Fibroblast of skin of left biceps (primary cell): ENCODE measurements at places on chromosomes 5 and 9.

DNA sequence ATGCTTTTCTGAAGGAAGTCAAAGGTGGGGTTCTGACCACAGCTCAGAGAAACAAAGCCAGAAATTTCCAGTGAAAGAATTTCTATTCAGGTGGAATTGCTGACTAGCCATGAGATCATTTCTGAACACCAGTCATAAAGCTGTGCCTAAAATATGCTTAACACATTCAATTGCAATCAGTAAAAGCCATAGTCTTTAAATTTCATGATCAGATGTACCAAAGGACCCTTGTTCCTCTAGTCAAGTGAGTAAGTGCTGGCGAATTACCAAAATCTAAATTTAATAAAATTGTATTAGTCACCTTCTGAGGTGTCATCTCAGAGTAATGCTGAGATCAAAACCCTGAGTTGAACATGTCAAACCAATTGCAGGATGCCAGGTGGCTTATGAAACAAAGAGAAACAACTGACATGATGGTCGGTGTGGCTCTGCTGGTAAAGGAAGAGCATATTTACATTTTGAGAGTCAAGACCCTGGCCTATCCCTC is 334.2 kb upstream of the CCNH start:
- no peak for DNase-seq

DNA sequence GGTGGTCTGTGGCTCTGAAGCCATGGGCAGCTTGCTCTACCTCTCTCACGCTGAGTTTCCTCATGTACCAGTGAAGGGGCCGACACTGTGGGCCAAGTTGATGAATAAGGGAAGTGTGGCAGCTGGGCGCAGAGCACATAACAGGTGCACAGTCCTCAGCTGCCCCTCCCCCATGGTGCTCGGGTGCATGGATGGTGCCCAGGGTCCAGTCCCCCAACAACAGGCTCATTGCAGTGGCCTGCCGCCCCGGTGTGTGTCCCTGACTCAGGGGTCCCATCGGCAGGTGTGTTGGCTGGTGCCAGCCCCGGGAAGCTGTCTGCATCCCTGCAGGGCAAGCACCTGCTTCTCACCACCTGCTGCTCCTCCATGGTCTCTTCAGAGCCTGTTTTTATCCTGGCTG is 36.6 kb downstream of the COL5A1 start:
- no peak for DNase-seq

DNA sequence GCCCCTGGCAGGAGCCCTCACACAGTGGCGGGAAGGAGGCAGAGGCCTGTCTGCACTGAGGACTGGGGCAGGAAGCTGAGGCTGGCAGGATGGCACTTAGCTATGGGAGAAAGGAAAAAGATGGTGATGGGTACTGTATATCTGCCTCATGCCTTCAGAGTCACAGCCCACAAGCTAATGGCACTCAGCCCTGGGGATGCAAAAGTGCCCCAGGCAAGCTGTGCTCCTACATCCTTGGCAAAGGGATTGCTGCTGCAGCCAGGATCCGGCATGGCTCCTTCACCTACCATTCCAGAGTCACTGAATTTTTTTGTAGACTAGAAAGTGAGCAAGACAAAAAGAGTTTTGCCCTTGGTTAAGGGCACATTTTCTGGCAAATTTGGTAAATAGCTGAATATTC is 8.7 kb downstream of the ACSL6 start:
- no peak for DNase-seq

DNA sequence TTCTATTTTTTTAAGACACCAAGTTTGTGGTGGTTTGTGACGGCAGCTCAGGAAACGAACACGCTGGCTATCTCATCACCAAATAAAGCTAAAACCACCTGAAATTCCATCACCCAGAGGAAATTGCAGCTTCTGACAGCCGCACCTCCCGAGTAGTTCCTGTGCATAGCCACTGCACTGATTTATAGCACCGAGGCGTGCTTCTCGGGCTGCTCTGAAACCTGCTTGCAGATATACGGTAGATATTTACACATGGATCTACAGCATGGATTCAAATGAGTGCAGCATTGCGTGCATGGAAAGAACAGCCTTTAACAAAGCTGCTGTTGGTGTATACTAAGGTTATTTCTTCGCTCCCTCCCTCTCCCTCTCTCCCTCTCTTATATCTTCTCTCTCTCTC is 153.8 kb downstream of the PHF2 start:
- DNase-seq: no peak

DNA sequence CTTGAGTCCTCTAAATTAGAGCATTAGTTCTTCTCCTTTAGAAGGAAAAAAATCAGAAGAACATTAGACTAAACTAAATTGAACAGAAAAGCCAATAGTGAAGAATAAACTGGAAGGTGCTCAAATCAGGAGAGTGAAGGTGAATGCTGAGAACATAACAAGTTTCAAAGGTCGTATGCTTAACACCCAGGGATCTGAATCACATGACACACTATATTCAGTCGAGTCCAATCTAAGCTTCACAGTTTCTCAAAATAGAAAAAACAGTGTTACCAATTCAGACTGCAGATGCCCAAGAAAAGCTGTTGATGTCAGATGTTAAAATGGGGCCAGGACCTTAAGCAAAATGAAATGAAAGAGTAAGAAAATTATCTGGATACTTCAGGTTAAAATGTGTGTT is 614.5 kb downstream of the EFNA5 start:
- no peak for DNase-seq

- DNase-seq: no peak
These were observed 101.6 kb downstream of the NREP start for GRCh38 chr5:111655169-111655924.

DNA sequence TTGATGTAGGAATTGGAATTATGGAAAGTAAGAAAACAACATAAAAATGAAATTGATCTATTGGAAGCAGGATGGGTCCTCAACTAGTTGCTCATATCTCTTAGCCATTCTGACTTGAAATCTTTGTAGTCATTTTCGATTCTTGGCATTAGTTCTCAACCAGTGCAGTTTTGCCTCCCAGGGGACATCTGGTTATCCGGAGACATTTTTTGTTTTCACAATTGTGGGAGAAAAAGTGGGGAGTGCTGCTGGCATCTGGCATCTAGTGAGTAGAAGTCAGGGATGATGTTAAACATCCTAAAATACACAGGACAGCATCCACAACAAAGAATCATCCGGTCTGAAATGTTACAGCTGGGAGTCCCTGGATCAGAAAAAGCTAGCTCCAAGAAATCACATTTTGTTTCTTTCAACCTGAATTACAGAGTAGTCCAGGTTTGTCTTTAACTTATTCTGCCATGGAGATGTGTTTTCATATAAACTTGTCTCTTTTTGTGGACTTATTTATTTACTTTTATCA is 74.9 kb downstream of the FBXL7 start:
- no peak for DNase-seq

GRCh38 chr5:72441094-72441723 is 66.0 kb downstream of the ZNF366 start:
- DNase-seq: no peak

GRCh38 chr5:154205441-154206117 is 15.0 kb downstream of the GALNT10 start:
- no peak for DNase-seq

DNA sequence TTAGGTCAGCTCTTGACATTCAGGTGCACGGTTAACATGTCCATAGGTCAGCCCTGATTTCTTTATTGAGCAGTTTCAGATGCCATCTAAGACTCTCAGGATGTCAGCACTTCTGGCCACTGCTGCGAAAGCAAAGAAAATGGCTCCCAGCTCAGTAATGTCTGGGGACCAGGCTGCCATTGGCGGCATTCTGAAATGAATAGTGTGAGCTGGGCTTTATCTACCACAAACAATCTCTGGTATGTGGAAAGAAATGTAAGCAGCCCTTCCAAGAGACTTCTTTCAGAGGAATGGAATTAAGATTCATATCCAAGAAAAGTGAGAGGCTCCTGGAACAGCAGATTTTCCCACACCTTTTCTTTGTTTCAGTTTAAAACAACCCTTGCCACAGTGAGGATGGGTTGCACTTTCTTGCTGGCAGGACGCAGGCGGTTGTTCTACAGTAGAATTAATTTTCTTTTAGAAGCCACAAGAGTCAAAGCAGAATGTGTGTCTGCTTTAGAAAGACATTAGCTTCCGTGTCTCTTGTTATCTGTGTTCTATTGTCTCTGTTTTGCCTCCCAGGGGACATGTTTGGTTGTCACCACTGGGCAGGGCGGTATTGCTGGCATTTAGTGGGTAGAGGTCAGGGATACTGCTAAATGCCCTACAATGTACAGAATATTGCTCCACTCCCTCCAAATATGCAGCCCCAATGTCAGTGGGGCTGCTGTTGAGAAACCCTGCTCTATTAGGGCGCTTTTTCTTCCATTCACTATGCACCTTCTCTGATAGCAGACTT is 149.9 kb upstream of the ANKH start:
- DNase-seq: peak; percentile 70
